ENCODE measurements at places on chromosomes 12 and 14.
A peak's percentile ranks its signal among the peaks of the same experiment; 100 is the strongest.

DNA sequence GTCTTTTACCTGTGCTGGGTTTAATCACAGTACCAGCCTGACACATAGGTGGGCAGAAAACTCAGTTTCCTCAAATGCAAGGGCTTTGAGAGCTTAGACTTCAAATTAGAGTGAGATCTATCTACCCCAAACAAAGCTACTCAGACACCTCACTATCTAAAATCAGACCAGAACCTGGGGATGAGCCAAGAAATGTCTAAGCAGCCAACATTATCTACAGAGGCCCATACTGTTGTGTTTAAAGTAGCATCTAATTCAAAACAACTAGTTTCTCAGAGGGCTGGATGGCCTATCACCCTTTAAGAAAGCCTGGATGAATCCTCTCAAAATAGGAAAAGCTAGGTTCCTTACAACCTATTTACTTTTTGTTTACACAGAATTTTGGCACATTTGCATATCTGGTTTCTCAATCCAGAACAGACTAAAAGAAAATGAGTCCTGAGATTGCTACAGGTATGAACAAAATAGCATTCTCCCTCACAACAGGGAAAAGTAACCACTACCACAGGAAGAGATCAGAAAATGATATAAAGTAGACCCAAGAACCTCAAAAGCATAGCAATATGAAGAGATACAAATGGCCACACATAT, 142.4 kb downstream of the ZFP36L1 start:
- peak; percentile 44 for DNase-seq

GRCh38 chr12:84874125-84874824, 38.3 kb downstream of the SLC6A15 start:
- peak; percentile 82 for DNase-seq

GRCh38 chr14:64501411-64502171, 2.0 kb downstream of the ZBTB25 start:
- peak; percentile 88 for DNase-seq

GRCh38 chr12:114684098-114684869, at the start of gene TBX3:
Gene TBX3 (minus strand): TSS chr12:114684175. CDS start chr12:114683200, 975 bp downstream.
- peak; percentile 99 for DNase-seq

DNA sequence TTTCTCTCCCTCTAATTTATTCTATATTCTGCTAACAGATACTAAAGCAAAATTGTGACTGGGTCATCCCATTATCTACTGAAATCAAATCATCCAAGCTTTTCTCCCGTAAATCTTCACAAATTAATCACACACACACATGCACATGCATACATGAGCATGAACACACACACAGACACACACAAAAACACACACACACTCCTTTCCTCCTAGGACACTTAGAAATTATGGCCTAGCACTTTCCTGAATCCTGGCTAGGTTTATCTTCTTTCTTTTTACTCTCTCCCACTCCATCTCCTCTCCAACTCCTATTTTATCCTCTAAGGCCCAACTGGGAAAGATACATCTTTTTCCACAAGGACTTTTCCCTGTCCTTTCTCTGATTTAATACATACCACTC, 255.6 kb upstream of the G2E3 start:
- no peak for DNase-seq

- no peak for DNase-seq
These were observed 53.8 kb upstream of the CCDC196 start for GRCh38 chr14:66432334-66432733.

DNA sequence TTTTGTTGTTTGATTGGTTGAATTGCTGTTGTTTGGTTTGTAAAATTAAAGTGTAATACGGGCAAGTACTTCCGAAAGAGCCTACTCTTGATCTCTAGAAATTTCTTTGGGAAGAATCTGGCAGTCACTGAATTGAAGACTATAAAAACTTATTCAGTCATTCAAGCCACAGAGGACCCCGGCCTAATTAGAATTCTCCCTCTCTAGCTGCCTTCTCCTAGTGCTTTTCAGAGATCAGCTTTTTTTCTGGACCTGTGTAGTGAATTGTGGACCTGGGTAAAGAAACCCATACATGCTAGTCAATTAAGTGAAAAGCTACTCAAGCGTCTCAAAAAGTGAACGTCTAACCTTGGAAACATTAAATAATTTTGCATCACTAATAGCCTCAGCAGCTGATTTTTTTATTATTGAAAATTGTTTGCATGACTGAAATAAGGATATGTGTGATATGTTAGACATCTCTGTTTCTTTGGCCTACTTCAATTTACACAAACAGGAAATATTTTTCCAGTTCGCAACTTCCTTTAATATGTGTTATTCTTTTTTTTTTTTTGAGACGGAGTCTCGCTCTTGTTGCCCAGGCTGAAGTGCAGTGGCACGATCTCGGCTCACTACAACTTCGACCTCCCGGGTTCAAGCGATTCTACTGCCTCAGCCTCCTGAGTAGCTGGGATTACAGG, 27.2 kb downstream of the EFCAB11 start:
- DNase-seq, result no peak

GRCh38 chr14:82667501-82667900, 1133.8 kb upstream of the SEL1L start:
- peak; percentile 1 for DNase-seq

DNA sequence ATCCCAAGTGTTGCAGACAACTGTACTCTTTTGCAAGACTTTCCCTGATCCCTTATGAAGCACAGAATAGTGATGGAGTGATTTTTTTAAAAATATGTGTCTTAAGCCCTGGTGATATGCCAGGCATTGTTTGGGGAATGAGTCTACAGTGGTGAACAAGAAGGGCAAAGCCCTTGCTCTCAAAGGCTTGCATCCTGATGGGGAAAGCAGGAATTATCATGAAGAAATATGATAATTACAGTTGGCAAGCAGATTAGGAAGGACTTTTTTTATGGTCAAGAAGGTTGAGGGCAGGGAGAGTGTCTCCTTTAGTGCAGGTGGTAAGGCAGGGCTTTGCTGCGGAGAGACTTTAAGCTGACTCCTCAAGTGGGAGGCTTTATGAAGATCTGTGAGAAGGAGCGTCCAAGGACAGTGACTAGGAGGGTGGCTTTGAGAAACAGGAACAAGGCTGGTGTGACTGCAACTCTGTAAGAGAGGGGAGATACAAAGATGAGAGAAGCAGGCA, 100.2 kb downstream of the SYNE2 start:
- DNase-seq, result peak; percentile 84

DNA sequence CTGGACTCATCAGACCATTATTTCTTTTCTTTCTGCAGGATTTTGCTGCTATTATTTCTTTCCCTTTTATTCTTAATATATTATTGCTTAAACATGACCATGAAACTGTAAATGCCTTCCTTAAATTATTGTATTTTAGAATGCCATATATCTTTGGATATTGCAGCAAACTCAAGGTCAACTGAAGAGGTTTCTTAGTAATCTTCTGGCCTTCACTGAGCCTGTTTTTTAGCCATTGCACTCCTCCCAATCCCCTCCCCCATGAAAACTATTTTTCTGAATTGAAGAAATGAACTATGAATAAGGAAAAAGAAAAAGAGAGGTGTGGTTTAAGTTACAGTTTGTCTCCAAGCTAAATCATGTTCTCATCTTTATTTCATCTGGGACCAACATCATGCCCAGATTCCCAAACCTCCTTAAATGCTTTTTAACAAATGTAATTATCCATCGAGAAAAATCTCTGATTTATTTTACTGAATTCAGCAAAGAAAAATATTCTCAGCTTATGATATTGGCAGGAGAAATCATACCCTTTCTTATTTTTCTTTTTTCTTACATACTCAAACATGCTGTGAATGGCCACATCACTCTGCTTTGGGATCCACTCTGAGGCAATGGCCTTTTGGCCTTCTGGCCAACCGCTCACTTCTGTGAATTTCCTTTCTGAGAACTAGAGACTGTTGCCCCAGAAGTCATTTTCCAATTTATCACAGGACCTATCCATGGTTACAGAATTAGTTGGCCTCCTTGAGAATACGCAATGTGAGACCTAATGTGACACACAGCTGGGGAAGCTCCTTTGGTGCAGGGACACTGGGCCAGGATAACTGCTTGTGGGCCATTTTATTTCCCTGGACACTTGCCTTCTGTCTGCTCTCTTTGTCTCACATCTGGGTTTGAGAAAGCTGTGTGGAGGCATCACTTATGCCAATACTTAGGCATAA, 50.9 kb downstream of the IGF1 start:
- no peak for DNase-seq

GRCh38 chr14:105830171-105830570, 303.8 kb downstream of the TMEM121 start:
- no peak for DNase-seq

DNA sequence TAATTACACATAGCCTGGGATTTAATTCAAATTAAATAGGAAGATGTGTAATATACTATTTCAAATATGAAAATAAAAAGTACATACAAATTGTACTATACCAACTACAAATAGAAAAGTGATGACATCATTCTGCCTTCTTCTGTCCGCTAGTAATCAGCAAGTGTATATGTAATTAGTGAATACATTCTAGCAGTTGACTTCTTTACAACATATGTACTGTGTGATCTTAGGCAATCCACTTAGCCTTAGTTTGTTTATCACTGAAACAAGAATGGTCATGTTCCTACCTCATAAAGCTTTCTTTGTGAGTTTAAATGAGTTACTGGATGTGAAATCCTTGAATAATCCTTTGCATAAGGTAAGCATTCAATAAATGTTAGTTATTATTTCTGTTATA, 7.8 kb upstream of the LUM start:
- DNase-seq, result no peak

DNA sequence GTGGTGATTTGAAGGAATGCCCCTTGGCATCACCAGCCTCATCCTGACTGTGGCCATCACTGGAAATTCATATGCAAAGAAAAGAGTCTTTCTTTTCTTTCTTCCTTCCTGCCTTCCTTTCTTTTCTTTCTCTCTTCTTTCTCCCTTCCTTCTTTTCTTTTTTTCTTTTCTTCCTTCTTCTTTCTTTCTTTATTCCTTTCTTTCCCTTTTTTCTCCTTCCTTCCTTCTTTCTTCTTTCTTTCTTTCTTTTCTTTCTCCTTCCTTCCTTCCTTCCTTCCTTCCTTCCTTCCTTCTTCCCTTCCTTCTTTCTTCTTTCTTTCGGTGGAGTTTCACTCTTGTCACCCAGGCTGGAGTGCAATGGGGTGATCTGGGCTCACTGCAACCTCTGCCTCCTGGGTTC, 58.0 kb upstream of the TMEM132D start:
- no peak for DNase-seq

DNA sequence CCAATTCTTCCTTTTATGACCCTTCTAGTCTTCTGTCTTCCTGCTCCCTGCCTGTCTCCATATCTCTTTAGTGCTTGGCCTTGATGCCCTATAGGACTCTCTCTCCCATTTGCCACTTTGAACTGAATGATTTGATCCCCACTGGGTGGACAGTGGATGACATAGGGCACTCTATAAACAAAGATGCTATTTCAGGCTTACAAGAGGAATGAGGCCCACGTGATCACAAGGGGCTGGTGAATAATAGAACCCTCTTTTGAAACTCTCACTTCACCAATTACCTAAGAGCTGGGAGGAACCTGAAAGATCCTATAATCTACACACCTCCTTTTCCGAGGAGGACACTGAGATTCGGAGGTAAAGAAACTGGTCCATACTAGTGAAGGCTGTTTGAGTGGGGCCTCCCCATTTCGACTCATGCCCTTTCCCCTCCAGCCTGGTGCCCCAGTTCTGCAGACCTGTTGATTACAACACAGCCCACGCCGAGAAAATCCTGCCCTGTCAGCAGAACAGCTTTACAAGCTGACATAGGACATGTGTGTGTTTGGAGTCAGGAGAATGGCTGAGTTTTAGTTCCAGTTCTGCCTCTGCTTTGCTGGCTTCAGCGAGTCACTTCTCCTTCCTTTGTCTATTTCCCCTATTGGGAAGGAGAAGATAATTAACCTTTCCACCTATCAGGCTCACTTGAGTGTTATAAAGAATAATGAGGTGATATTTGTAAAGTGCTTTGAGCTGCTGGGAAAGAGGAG, 400.3 kb downstream of the ZFP36L1 start:
- no peak for DNase-seq

DNA sequence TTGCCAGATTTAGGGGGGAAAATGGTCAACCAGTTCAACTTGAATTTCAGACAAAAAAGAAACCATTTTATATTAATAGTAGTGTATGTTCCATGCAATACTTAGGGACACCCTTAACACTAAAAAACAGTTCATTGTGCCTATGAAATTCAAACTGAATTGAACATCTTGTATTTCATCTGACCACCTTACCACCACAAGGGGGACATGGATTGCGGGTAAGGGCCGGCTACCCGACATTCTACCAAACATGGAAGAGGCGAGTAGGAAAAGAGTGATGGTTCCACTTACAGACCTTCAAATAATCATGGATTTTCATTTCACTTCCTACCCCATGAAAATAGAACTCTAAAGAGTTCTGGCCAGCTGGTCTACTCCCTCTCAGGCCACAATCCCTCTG, 10.3 kb upstream of the STK38L start:
- DNase-seq, result no peak

DNA sequence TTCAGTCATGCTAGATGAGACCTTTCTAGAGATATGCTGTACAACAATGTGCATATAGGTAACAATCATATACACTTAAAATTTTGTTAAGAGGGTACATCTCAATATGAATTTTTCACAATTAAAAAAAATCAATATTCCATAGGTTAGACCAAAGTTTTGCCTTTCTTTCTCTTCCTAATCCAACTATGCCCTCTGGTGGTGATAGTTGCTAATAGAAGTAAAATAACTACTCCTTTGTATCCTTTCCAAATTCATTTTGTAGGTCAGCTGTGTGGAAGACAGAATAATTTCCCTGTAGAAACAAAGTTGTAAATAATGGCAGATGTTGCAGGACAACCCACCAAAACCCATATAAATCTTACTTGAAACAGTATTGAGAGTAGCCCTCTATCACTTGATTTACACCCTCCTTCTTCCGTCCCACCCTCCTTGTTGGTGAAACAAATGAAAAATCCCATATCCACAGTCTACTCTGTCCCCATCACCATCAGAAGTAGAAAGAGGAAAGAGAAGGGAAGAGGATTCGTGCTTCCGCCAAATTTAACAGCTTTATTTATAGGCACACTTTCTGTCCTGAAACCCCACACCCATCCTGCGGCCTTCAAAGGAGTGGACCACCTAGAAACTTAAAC, 34.2 kb upstream of the KICS2 start:
- peak; percentile 85 for DNase-seq

- no peak for DNase-seq
These were observed 655.3 kb downstream of the SLC16A7 start for GRCh38 chr12:60251091-60251490.

- DNase-seq, result peak; percentile 73
These were observed 2.9 kb downstream of the RDH12 start for GRCh38 chr14:67704484-67705089.

GRCh38 chr14:89493877-89494634, 77.0 kb upstream of the FOXN3 start:
- no peak for DNase-seq

- peak; percentile 87 for DNase-seq
These were observed 341.4 kb downstream of the ADAMTS20 start for GRCh38 chr12:43210485-43211192.

- DNase-seq, result no peak
These were observed 17.5 kb downstream of the APPL2 start for GRCh38 chr12:105218434-105218833.

DNA sequence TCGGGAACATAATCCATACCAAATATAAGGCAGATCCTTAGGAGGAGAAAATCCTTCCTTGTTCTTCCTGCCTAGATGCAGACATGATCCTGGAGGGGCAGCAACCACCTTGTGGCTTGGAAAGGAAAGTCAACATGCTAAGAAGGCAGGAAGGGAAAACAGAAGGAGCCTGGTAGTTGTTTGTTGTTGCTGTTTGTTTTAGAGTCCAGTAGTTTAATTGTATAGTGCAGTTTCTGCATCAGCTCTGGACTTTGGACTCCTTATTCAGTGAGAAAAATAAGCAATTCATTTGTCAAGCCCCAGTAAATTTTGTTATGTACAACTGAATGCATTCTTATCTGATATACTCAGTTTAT, 45.7 kb upstream of the APPL2 start:
- no peak for DNase-seq

All from fibroblast of the aortic adventitia (primary cell).